ENCODE measurements at places on chromosomes 1 and 21.

- DNase-seq: no peak
These were observed 40.7 kb upstream of the SLC5A9 start for GRCh38 chr1:48181669-48182367.

DNA sequence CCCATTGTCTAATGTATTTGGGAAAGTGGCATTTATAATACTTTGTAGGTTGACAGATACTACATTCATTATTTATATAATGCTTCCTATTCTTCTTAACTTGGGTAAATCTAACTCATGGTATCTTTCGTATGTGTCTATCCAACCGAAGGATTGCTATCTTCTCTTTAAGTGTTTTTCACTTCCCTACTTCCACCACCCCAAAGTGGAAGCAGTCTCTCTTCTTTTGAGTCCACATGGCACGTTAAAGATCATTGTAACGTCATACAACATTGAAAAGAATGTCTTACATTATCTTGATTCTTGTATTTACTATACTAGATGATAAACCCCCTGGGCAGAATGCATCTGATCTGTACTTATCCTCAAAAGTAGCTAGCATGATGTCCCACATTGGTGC, 21.2 kb downstream of the ATP1A1 start:
- no peak for DNase-seq

DNA sequence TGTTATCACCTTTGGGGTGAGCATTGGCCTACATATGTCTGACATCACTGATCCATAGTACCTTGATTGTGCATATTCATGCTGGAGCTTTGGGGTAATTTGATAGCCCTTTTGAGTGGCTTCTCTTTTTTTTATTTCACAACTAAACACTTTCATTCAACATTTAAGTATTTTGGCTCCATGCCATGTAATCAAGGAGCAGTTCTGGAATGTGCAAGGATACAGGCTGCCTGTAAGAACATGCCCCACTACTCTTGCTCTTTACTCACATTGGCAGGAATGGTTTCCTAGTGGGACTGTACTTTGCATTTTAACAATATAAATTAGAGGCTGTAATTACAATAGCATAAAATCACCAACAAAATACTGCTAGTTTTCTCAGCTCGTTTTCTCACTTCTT, 300.7 kb upstream of the SPAG17 start:
- DNase-seq: no peak

- DNase-seq: no peak
These were observed 342.5 kb downstream of the DISC1 start for GRCh38 chr1:231969076-231969475.

DNA sequence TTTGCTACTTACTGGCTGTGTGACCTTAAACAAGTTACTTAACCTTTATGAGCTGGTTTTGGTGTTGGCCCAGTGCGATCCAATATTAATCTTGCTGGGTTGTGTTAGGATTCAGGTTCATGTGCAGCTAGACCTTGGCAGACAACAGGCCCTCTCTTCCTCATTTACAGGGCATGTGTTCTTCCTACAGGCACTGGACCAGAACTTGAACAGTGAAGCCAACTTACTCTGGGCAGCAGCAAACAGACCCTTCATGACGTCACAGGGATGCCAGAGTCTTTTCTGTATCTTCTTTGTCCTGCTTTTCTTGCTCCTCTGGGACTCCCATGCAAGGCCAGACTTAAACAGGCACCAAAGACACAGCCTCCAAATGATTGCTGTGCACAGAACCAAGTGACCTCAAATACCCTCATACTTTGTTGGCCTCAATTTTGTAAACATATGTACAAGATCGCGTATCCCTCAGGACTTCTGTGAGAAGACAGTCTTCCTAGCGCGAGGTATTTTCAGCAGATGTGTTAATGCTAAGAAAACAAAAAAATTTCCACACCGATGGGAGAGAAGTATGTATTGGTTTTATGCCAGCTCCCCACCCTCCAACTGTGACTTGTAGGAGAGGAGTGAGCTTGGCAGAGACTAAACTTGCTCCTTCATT, 73.7 kb downstream of the URB2 start:
- no peak for DNase-seq

GRCh38 chr1:157439302-157439954, 112.9 kb downstream of the FCRL5 start:
- DNase-seq: no peak

- DNase-seq: no peak
These were observed 49.1 kb upstream of the GNG12 start for GRCh38 chr1:67882196-67882958.

DNA sequence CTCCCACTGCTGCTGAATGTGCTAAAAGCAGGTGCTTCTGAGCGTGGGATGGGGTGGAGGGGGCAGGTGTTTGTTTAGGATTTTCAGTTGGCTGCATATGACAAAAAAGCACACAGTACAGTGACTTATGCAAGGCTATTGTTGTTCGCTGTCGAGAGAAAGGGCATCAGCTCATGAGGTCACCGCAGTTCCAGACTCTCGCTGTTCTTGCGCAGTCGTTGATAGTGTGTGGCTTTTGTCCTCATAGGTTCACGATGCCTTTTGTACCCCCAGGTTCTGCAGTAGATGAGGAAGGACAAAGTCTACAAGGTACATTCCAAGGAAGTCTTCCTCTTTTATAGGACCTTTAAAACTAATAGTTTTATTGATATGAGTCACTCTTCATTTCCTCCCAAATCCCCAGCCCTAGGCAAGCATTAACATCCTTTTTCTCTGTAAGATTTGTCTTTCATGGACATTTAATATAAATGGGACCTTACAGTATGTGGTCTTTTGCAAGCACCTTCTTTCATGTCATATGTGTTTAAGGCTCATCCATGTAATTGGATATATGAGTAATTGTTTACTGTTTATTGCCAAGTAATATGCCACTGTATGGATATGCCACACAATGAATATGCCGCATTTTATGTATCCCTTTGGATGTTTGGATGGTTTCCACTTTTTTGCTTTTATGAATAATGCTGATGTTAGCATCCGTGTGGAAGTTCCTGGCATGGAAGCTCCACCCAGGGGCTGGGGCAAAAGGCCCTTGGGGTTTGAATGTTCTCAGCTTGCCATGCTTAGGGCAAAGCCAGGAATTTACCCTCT, 14.5 kb upstream of the NLRP3 start:
- peak; percentile 29 for DNase-seq

DNA sequence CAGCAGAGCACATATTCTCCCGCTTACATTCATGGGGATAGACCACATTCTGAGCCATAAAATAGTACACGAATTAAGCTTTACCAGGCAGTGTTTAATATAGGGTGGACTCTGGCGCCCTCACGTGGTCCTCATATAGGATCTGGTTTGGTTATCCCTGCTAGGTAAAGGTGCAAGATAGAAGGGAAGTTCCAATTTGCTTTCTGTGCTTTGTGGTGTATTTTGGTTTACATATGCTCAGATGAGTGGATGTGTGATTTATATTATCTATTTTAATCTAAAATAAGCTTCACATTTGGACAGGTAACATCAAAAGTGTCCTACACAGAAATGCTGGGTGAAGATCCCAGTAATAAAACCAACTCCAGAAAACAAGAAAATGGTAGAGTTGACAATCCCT, 3.6 kb downstream of the CR1 start:
- DNase-seq: peak; percentile 40

- DNase-seq: no peak
These were observed 69.7 kb downstream of the CC2D1B start for GRCh38 chr1:52296345-52296744.

DNA sequence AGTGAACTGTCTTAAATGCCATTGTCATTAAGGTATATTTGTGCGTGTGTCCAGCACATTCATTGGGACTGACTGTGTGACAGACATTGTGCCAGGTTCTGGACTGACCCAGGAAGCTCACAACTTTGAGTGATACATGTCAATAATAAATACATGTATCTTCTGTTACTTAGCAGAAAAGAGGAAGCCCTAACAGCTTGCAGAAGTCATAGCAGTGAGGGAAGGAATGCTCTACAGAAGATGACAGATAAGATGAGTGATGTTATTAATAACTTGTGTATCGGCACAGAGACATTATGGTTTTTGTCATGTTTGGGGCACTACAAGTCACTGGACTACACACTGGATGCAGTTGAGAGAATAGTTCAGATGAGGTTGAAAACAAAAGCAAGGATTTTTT, 1.2 kb upstream of the SRSF11 start:
- DNase-seq: no peak

DNA sequence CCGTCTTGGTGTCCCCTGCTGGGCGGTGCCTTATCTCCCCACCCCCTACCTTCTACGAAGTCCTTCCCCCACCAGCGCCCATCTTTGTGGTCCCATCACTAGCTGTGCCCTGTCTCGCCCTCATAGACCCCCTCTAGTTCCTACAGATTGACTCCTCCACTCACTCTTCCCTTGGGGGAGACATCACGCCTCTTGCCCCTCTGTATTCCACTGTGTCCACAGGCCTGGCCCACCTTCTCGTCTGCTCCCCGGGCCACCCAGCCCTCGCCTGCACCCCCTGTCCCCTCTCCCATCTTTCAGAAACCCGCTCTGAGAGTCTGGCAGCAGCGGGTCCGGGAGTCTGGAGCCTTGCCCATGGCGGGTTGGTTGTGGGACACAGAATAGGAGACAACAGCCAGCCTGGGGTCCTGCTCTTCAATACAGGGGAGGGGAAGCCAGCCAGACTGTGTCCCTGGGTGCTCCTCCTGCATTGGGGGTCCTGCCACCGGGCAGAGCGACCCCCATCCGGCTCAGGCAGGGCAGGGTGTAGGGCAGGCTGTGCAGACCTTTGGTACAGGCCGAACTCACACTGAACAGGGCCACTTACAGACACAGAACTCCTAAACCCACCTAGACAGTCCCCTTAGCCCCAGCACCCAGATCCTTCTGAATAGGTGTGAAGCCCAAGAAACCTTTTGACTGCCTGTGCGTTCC, 1.1 kb downstream of the RNF187 start:
- DNase-seq: no peak

DNA sequence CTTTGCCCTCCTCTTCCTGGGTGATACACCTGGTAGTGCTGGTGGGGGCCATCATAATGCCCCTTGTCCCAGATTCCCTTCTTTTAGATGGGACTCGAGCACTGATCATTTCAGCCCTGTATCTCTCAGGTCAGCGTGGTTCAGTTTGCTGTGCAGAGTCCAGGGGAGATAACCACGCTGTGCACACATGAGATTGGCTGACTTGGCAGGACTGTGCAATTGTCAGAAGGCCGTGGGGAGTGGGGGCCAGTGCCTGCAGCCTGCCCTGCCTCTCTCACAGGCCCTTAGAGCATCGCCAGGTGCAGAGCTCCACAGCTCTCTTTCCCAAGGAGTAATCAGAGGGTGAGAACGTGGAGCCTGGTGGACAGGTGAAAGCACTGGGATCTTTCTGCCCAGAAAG, 15.2 kb downstream of the EPHX1 start:
- no peak for DNase-seq

- DNase-seq: no peak
These were observed 8.3 kb upstream of the TNFRSF9 start for GRCh38 chr1:7948960-7949359.

GRCh38 chr1:234119431-234119830, 215.0 kb downstream of the SLC35F3 start:
- no peak for DNase-seq

DNA sequence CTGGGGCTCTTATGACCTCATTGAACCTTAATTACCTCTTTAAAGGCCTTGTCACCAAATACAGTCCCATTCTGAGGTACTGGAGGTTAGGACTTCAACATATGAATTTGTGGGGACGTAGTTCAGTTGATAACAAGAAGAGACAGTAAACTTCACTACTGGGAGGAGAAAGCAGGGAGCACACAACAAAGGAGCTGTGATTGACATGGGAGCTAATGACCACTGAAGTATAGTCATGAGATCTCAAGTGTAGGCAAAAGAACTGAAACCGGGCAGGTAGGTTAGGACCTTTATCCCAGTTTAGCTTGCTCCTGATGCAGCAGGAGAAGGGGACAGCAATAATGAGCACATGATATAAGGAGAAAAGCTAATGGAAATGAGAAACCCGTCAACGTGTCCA, 11.8 kb upstream of the MAB21L3 start:
- DNase-seq: no peak

- no peak for DNase-seq
These were observed 124.4 kb downstream of the HUNK start for GRCh38 chr21:31997191-31997590.

DNA sequence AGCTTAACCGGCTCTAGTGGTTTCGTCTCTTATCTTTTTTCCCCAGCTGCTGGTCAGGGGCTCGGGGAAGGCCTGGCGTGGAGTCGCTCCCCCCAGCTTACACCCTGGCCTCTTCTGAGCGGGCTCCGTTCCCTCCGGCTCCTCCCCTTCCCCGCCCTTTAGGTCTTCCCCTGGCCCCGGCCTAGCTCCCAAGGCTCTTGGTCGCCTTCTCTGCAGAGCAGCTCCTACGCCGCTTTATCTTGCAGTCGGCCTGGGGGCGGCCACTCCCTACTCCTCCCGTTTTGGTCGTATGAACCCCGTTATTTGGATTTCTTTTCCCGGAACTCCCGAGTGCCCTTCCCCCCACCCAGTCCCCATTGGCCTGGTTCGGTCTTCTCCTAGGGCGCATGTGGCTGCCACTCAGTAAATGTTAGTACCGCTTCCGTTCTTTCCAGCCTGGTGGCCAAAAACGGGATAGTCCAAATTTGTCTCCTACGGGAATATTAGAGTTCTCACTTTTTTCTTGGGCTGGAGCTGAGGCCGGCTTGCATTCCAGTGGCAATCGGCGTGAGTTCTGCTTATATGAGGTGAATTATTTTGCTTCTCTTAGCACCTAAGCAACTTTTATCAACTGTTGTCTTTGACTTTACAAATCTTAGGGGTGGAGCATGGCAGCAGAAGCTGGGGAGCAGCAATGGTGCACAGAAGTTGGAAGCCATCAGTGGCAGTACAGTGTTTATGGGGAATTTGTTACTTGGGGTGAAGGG, 467 bp downstream of the THRAP3 start:
- peak; percentile 69 for DNase-seq

DNA sequence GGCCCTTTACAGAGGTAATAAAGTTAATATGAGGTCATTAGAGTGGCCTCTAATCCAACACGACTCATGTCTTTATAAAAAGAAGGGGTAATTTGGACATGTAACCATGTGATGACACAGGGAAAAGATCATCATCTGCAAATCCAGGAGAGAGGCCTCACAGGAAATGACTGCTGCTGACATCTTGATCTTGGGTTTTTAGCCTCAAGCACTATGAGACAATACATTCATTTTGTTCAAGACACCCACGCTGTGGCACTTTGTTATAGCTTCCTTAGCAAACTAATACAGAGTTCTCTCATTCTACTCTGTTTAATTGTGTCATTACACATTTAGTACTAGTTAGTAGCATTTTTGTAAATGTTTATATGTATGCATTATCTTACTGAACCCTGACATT, 64.0 kb upstream of the RUNX1 start:
- peak; percentile 9 for DNase-seq

GRCh38 chr1:60922304-60922703, 160.1 kb upstream of the NFIA start:
- no peak for DNase-seq

Data from T1000 (cell line).